ENCODE measurements at places on chromosomes 3 and 15.

GRCh38 chr3:171564748-171565480, 104.7 kb upstream of the TNIK start:
- no peak for DNase-seq

DNA sequence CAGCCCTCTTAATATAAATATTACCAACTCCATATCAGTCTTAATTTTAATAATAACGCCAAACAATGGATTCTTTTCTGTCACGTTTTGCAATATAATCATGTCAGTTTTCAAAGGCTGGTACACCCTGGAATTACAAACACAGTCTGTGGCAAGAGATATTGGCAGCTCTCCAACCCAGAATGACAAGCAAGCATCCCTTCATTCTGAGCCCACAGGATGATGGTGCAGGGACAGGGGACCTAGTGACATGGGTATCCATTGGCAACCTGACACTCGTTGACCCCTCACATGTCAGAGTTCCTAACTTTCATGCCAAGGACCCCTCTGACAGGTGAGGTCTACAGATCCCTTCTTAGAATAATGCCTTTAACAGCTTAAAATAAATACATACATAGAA, 154.5 kb upstream of the TSC22D2 start:
- DNase-seq = no peak

- DNase-seq = no peak
Observed at GRCh38 chr15:94235646-94236045, 4.3 kb downstream of the MCTP2 start.

- DNase-seq = no peak
Observed at GRCh38 chr15:64763874-64764273, 11.5 kb downstream of the RBPMS2 start.

DNA sequence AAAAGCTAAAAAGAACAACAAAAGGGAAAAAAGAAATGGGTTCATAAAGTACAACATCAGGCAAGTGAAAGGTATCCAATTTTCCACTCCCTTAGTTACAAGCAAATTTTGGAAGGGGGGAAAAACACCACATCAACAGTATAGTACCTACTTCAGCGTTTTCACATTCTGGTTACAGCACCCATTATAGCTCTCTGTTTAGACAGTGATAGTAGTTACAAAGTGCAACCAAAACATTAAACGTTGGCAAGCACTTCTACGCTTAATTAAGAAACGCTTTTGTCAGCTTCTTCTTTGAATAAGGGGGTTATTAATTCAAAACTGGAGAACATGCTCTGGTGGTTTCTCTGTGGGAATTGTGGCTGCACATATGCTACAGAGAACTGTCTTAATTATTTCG, 180.2 kb downstream of the VPS13C start:
- DNase-seq = no peak

DNA sequence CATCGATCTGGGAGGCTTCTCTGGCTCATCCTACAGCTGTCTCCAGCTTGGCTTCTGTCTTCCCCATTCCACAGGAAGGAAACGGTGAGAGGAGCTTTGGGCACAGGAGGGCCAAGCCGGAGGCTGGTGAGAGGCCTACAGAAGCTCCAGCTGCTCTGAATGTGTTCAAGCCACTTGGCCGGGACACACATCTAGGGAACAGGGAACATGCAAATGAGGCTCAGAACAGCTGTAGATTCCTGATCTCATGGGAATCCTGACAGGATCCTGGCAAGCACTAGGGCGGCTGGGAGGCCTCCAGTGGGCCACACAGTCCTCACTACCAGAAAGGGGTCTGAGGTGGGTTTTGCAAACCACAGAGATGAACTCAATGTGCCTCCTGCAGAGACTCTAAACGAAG, 13.7 kb downstream of the SEMA5B start:
- no peak for DNase-seq

GRCh38 chr3:12471241-12471640, 13.0 kb upstream of the TSEN2 start:
- DNase-seq = no peak

DNA sequence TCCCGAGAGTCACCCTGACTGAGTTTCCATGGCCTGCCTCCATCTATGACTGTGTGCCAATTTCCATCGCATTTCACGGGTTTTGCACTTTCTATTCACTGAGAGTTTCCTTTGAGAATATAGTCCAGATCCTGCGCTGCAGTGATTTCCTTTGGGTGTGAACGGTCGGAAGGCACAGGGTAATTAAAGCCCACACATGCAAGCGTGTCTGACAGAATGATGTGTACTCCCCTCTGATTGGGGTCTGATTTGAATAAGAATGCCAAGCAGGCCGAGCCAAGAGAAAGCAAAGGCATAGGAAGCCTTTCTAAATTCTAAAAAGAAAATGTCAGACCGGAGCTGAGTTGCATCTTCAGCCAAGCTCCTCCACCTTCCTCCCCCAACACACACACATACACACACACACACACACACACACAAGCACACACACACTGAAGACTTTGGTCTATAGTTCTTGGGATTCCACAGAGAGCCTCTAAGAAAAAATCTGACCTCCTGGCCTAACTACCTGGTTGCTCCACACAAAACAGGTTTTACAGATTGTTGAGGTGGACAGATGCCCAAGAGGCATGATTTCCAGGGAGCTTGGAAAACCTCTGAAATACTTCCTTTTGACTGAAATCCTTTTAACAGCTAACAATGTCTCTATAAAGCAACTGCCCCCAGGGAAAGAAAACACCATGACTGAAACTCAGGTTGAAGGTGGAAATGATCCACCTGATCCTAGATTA, 59.7 kb upstream of the LRRN1 start:
- no peak for DNase-seq

DNA sequence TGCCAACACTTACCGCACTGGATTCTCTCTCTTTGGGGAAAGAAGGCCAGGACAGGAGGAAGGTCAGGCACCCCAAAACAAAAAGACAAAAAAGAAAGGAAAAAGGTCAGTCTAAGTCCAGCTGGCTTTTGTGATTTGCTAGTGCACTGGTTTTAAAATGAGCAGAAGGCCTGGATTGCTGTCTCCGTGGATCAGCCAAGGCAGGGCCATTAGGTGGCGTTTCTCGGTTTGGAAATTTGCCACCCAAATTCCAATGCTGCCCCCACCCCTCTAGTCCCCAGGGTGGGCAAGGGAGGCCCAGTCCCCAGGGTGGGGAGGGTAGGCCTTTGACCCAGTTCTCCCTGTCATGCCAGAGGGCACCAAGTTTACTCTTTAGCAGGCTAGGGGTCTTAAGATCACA, 33.3 kb downstream of the TLE3 start:
- DNase-seq = no peak

- DNase-seq = no peak
Observed at GRCh38 chr15:69697916-69698315, 245.3 kb downstream of the RPLP1 start.

- no peak for DNase-seq
Observed at GRCh38 chr15:56160966-56161365, 82.7 kb downstream of the RFX7 start.

GRCh38 chr3:142735462-142735861, 11.6 kb downstream of the TRPC1 start:
- no peak for DNase-seq

- no peak for DNase-seq
Observed at GRCh38 chr3:178381555-178381954, 154.7 kb upstream of the KCNMB2 start.

DNA sequence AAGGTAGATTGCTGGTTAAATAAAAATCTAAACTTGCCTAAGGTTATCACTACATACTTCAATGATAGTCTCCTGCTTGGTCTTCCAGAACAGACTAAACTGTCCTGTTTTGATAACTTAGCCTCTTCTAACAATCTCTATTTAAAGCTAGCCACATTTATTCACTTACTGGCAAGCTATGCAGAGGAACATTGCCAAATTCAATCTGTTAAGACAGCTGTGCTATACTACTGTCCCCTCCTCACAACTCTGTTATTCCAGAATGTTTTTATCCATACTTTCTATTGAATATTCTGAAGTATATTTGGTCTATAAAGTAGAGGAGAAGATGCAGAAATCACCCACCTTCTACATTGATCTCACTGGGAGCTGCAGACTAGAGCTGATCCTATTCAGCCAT, 594.0 kb upstream of the CCDC54 start:
- no peak for DNase-seq

- no peak for DNase-seq
Observed at GRCh38 chr15:65690778-65691177, 69.0 kb downstream of the SLC24A1 start.

DNA sequence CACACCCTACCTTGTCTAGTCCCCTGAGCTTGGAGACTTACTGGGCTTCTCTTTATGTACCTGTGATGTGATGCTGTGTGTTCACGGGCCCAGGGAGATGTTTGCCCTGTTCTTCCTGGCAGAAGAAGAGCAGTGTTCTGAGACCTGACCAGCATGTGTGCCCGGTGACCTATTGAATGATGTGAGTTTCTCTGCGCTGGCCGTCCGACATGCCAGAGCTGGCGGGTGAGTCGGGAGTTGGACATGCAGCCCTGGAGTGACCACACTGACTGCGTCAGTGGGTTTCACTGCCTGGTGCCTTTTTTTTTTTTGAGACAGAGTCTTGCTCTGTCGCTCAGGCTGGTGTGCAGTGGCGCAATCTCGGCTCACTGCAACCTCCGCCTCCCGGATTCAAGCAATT, 42.3 kb downstream of the CGNL1 start:
- DNase-seq = no peak

- DNase-seq = no peak
Observed at GRCh38 chr3:10697918-10698317, 118.1 kb upstream of the SLC6A11 start.

DNA sequence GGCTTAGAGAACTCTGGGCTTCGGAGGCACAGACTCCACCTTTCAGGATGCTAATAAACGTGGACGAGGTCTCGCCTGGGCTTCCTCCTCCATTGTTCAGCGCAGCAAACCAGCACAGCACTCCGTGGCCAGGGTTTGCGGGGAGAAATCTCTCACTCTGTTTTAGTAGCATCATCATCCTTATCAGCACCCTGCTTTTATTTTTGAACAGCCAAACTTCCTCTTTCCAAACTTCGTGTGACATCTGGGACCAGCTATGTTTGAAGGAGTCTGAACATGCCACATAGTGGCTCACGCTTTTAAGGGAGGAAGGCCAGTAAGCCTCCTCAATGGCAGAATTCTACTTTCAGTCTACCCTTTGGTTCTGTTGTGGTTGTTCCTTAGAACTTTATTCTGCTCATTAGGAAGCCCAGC, 149.0 kb downstream of the PGPEP1L start:
- DNase-seq = no peak

- no peak for DNase-seq
Observed at GRCh38 chr15:83695901-83696425, 42.0 kb downstream of the ADAMTSL3 start.

GRCh38 chr15:35777061-35777460, 231.1 kb upstream of the DPH6 start:
- DNase-seq = no peak

DNA sequence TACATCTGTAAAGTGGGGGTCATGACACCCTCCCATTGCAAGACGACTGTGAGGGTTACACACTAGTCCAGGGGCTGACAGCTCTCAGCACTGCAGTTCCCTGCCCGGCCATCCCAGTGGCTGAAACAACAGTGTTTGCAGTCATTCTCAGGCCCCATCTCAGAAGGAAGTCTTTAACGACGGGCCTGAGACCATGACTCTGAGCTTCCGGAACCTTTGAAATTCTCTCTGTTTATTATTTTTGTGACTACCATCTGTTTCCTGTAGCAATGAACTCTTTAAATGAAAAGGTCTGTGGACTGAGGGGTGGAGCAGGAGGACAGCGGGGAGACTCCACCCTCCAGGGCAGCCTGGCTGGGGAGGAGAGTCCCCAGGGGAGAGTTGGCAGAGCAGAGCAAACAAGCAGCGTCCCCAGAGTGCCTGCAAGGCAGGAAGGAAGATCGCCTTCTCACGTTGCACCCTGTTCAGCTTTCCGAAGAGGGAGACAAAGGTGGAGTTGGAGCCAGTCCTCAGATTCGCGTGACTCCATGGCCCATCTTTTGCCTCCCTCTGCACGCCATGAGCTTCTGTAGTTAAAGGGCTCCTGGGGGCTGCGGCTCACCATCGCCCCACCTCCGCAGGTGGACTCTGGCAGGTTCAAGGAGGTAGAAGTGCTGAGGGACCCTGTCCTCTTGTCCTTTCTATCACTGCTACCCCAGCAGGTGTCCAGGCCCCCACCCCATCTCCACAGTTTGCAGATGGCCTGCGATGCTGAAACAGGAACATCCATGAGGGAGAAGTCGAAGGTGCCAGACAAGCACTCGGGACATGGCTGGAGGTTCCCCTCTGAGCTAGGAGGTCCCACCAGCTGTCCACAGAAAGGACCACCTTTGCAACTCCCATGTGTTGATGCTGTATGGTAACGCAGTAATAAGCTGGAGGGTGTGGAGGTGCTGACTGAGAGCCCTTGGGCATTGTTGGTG, 525.8 kb upstream of the PROK2 start:
- no peak for DNase-seq

DNA sequence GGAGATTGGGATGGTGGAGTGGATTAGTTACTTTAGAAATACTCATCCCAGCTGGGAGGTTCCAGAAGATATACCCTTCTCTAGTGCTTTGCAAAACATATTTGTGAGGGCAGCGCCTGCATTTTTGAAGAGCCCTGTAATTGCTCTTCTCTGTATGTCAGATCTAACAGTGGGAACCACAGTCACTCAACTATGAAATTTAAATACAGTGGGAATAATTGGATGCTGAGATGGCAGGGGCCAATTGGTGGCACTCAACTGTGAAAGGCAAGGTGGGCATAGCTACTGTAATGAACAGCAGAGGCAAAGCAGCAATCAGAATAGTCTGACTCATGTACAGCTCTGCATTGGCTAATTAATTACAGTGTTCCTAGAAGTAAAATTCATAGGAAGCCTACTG, 22.2 kb upstream of the TBC1D23 start:
- DNase-seq = no peak

DNA sequence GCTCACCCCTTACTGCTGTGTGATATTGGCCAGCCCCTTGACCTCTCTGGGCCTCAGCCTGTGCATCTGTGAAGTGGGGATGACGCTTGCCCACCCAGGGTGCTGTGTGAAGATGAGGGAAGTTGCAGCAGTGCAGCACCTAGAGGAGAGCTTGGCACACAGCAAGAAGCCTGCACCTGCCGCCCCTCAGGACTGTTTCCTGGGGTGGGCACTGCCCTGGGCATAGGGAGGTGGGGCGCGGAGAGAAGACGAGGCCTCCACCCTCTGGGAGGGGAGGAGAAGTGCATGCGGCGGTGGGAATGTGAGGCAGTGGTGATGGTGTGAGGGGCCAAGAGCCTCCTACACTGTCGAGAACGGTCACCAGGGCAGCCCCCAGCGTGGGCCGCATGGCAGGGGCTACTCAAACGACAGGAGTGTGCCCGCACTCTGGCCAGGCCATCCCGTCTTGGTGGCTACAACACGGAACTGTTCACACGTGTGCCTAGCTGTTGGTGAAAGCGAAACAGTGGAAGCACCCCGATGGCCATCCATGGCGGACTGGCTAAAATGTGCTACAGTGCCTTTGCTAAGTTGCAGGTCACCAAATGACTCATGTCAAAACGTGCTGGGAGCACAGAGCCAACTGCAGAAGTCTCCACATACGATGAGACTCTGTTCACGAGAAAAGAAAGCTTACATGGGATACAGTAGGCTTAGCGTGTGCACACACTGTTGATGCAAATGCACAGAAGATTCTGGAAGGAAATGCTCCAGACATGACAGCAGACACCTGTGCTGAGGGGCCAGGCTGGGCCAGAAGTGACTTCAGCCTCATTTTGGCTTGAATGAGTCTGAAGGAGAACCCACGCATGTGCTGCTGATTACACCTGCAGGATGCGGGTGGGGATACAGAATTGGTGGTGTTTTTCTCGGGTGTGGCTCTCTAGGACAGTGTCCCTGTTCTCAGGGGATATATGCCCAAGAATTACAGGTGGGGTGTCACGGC, 40.4 kb upstream of the IQSEC1 start:
- no peak for DNase-seq
